ENCODE measurements at places on chromosomes 4 and X.

DNA sequence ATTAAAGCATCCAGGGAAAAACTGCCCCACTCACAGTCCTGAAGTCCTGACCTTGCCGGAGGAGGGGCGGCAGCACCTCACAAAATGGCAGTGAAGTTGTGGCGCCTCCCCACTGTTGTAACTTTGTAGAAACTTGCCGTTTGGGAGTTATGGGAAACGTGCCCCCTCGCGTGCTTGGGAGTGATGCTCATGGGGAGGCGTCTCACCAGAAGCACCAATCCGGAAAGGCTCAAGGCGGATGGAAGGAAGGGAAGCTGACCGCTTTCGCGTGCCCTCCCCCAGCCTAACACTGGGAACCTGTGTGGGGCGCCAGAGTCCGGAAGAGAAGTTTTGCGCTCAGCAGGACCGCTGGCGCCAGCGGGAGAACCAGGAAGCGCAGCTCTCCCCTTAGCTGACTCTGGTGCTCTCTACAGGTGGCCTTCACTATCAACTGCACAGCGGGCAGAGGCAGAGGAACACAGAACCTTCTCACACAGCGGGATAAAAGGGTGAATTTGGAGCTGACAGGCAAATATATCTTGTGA is at the start of the genes CT45A10 and SAGE1:
TSS of gene CT45A10 (minus strand) at position 151 of the 524 bp plus-strand sequence. CDS start 8,100 bp downstream, outside the sequence.
TSS of gene SAGE1 (plus strand) at position 423 of the 524 bp plus-strand sequence. CDS start 2,527 bp downstream, outside the sequence.
- no peak for DNase-seq

GRCh38 chrX:47814851-47815250 is 21.9 kb upstream of the ZNF81 start:
- DNase-seq, result no peak

GRCh38 chr4:53654300-53654758 is 63.0 kb upstream of the LNX1 start:
- no peak for DNase-seq

DNA sequence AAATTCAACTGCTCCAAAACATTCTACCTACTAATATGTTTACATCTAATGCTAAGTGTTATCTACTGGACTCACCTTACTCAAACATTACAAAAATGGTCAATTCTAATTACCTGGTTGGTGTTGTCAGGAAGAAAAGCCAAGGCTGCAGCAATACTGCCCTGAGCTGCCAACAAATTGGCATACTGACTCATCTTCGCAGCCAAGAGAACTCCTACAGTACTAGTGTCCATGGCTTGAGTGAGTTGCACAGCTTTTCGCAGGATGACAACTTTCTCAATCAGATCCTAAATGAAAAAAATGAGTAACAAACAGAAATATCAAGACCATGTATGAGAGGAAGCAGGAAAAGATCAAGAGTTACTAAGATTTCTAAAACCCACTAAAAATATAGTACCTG is 39.6 kb downstream of the SEC31A start:
- DNase-seq, result no peak

DNA sequence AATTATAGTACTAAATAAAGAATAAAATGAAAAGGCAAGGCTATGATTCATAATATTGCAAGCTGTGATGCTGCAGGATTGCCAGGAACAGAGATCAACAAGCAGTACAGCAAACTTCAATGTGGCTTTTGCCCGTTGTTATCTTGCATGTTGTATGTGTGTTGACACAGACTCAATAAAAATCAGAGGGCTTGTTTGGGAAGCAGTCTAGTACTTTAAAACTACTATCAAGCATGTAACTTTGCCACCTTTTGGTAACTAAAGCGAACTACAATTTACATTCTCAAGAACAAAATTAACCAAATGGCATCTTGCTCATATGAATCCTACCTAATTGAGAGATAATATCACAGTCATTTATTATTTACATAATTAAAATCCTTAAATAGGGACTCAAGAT is 79.8 kb upstream of the GPM6A start:
- peak; percentile 48 for DNase-seq

DNA sequence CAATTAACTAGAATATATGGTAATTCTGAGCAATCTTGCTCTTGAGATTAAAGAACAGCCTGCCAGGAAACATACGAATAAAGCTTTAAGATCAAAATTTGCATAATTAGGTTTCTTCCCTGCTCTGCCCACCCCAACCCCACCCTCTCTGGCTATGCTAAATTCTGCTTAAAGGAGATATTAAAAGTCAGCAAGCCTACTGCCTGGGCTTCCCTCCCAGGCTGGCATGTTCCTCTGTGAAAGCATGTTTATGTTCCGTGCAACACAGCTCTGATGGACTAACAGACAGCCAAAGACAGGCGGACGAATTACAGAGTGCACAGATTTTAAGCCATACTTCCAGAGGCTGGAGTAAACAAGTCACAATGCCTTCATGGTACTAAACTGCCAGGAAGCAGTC is 28.4 kb downstream of the CD99L2 start:
- no peak for DNase-seq

DNA sequence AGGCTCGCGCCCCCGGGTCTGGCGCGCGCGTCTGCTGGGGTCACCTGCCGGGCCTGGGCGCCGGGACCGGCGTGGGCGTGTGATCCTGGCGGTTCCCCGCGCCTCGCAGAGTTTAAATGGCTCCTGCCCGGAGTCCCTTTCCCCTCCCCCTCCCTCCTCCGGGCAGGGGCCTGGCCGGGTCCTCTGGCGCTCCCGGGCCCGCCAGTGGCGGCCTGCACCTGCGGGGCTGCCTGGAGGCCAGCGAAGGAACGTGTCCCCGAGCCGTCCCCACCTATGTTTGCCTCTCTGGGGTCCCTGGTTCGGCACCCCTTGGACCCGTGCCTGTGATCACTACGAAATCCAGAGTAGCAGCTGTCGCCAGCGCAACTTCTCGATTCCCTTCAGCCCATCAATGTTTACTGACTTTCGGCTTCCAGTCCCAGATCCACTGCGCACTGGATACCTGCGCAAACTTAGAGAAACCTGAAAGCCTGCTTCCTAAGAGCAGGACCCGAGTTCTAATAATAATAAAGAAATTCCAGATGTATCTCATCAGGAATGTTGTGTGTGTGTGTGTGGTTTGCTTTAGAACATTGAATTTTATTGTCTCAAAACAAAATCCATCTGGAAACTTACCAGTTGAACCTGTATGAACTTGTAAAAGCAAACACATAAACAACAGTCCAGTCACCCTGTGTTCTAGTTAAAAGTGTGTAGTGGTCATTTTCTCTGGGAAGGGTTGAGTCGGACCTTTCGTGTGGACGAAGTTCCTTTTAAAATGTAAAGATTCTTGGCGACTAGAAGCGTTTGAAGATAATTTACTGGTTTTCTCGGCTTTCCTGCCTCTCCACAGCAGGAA is 788 bp downstream of the SHROOM2 start:
- DNase-seq, result no peak

DNA sequence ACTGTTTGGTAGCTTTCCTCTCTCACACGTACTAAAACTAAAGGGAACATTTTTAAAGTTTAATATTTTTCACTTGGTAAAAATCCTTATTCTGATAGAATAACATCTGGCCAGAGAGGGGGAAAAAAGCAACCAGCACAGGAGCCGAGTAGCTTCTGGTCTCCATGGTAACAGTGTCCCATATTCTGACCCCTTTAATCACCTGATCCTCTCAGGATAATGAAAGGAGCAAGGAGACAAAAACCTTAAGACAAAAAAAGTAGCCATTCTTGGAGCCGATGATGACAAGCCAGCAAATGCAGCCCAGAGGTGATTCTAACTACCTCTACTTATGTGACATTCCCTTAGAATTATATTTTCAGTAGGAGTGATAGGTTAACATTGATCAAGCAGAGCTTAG is 126.6 kb downstream of the SLC39A8 start:
- no peak for DNase-seq

Data from H4 (cell line).